ENCODE measurements at places on chromosomes 1 and 21.

DNA sequence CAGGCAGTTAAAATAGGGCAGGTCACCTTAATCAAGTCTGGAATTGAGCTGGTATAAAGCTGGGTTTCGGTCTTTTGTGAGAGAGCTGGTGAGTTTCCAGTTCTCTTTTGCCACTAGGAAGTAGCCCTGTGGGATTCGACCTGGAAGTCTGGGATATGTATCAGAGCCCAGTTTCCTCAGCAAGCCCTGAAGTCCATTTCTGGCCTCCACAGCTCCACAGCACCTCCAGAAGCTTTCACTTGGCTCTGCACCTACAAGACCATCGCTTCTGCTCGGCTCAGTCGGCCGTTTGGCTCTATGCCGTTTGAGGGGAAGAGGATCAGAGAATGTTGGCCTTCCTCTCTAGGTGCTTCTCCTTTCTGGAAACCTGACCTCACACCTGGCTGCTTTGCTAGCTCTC is 148.0 kb downstream of the GALNT2 start:
- DNase-seq: no peak

DNA sequence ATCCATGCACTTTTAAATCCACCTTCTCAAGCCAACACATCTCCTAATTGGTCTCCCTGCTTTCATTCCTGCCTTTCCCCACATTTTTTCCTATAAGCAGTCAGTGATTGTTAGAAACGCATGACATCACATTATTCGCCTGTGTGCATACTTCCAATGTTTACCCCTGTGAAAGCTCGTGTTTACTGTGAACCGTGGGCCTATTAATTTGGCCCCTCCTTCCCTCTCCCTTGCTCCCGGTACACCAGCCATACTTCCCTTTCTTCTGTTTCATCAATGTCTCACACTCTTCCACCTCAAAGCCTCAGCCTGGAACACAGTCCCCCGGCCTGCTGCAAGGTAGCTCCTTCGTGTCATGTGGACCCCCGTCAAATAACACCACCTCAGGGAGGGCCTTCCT is 9.1 kb downstream of the MTOR start:
- no peak for DNase-seq

GRCh38 chr1:245599371-245600174 is 444.8 kb downstream of the KIF26B start:
- DNase-seq: no peak

- no peak for DNase-seq
These were observed 66.7 kb downstream of the MAN1A2 start for GRCh38 chr1:117433943-117434342.

- DNase-seq: no peak
These were observed 50.2 kb downstream of the DENND1B start for GRCh38 chr1:197725044-197725443.

DNA sequence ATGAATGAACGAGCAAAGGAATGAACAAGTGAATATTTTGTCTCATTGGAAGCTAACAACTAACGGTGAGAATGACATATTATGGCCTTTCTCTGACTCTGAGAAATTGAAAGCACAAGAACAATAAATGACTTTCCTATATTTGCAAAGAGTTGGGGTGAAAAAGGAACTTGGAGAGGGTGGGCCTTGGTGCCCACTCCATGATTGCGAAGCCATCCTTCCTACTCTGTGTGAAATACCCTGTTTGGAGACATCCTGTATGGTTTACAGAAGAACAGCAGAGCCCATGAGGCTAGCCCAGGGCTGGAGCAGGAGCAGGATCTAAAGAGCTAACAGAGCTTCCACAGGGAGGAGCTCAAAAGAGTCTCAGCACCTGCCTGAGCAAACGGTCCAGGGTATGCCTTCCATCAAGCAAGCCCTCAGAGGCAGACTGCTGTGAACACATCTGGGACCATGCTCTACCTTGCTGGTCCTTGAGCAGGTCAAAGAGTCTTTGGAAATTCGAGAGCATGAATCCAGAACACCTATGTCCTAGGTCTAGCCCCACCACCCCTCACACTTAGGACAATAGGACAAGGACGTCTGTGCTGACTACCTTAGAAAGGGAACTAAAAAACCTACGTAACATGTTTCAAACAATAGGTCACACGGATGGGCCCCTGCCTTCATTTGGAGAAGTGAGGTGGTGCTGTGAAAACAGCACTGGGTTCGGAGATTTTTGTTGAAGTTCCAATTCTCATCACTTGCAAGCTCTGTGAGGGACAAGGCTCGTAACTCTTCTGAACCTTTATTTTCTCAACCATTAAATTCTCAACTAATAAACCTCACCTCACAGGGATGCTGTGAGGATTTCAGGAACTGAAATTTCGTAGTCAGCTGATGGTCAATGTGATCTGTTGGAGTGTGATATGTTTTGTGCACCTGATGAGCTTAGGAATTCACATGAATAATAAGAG is 377.4 kb downstream of the RRAGC start:
- DNase-seq: no peak

DNA sequence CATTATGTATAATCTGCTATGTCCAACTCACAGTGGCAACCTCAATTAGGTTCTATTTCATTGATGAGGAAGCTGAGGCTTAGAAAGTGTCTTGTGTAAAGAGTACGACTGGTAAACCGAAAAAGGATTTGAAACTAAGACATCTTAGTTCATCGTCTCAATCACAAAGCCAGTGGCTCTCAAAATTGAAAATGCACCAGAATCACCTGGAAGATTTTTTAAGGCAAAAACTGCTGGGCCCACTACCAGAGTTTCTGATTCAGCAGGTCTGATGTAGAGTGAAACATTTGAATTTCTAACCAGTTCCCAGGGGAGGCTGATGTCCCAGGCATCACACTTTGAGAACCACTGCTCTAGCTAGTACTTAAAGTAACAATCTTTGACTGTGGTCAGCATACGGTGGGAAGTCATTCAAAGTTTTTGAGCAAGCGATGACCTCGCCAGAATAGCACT is 5.2 kb upstream of the LRRC53 start:
- DNase-seq: no peak

GRCh38 chr1:40014812-40015594 is 25.5 kb upstream of the CAP1 start:
- no peak for DNase-seq

- DNase-seq: no peak
These were observed 106.8 kb downstream of the HHIPL2 start for GRCh38 chr1:222441066-222441465.

GRCh38 chr1:241411056-241411775 is 54.2 kb upstream of the RGS7 start:
- no peak for DNase-seq

Data from stimulated activated CD4-positive, alpha-beta T cell treated with anti-CD3 and anti-CD28 coated beads, Interleukin-15, amount 100 ng/mL, for 1 hour (primary cell).